Occipital lobe (tissue), 3 donors: ENCODE measurements at places on chromosomes 3 and 15. TPM values are rescaled to one million over a fixed set of nuclear protein-coding genes. Genes with fewer than 3 reads are reported as not detected.

DNA sequence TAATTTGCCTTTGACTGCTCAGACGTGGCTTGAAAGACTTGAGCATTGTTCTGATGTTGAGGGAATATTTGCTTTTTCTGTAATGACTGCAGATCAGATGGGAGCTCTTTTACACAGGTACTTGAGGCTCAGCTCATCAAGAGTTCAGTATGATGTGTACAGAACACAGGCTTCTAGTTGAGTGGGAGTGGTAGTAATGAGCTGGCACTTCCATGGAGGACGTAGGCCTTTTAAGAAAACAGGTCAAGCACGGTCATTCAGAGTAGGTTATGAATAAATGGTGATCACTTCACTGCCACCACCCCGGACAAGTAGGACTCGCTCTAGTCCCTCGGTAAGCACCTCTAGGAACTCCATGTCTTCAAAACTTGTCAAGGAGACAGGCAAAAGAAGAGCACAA is 8.8 kb downstream of the EMC4 start:
- no peak for DNase-seq

GRCh38 chr3:62238431-62238830 is 134.9 kb downstream of the FEZF2 start:
- no peak for DNase-seq

DNA sequence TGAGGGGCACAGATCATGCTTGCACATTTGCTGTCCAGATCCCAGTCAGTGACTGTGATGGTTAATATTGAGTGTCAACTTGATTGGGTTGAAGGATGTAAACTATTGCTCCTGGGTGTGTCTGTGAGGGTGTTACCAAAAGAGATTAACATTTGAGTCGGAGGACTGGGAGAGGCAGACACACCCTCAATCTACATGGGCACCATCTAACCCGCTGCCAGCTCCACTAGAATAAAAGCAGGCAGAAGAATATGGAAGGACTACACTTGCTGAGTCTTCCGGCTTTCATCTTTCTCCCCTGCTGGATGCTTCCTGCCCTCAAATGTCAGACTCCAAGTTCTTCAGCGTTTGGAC is 5.1 kb downstream of the GP9 start:
- no peak for DNase-seq

DNA sequence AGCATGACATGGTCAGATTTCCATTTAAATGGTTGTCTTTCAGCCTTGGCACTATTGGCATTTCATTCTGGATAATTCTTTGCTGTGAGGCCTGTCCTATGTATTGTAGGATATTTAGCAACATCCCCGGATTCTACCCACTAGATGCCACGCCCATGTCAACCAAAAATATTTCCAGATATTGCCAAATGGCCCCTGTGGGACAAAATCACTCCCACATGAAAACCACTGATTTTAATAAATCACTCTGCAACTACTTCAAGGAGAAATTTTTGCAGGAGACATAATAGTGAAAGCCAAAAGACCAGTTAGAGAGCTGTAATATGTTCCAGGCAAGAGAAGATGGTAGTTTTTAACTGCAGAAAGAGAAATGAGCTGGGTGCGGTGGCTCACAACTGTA is 55.9 kb upstream of the RARB start:
- DNase-seq: no peak

GRCh38 chr3:126872701-126873342 is 110.1 kb upstream of the PLXNA1 start:
- no peak for DNase-seq

- DNase-seq: no peak
These were observed 117.2 kb upstream of the KCNMB2 start for GRCh38 chr3:178419071-178419470.

GRCh38 chr3:71694358-71694999 is 30.7 kb downstream of the EIF4E3 start:
- DNase-seq: no peak

GRCh38 chr3:107589454-107589853 is 66.7 kb downstream of the BBX start:
- DNase-seq: no peak

ZNF619 gene
- 5.9 TPM for total RNA-seq

C2CD4A gene
- 0.16 TPM for total RNA-seq

ZBTB47 gene
- total RNA-seq: 22.1 TPM

PCLAF gene
- 5.0 TPM for total RNA-seq
